ENCODE measurements at places on chromosomes 7 and 10. TPM values are rescaled to one million over a fixed set of nuclear protein-coding genes. Genes with fewer than 3 reads are reported as not detected.

Gene MYL10
- total RNA-seq, result 8.8 TPM

Gene LARP4B
- 45.3 TPM for total RNA-seq

Gene PODXL
- 127 TPM for total RNA-seq

Gene GRID2IP
- total RNA-seq, result 1.5 TPM

Gene TFEC
- 14.2 TPM for total RNA-seq

Gene ASB10
- 3.4 TPM for total RNA-seq

Data from metanephros (tissue), 2 donors.